ENCODE measurements at places on chromosomes 5 and 9.

- DNase-seq = no peak
These were observed 265.0 kb upstream of the ZNF608 start for GRCh38 chr5:125011419-125011818.

GRCh38 chr5:135243556-135244285, 155.3 kb downstream of the MACROH2A1 start:
- no peak for DNase-seq

GRCh38 chr5:88836195-88836838, 46.7 kb downstream of the MEF2C start:
- DNase-seq = no peak

GRCh38 chr5:180670586-180671359, 21.4 kb upstream of the FLT4 start:
- DNase-seq = no peak

DNA sequence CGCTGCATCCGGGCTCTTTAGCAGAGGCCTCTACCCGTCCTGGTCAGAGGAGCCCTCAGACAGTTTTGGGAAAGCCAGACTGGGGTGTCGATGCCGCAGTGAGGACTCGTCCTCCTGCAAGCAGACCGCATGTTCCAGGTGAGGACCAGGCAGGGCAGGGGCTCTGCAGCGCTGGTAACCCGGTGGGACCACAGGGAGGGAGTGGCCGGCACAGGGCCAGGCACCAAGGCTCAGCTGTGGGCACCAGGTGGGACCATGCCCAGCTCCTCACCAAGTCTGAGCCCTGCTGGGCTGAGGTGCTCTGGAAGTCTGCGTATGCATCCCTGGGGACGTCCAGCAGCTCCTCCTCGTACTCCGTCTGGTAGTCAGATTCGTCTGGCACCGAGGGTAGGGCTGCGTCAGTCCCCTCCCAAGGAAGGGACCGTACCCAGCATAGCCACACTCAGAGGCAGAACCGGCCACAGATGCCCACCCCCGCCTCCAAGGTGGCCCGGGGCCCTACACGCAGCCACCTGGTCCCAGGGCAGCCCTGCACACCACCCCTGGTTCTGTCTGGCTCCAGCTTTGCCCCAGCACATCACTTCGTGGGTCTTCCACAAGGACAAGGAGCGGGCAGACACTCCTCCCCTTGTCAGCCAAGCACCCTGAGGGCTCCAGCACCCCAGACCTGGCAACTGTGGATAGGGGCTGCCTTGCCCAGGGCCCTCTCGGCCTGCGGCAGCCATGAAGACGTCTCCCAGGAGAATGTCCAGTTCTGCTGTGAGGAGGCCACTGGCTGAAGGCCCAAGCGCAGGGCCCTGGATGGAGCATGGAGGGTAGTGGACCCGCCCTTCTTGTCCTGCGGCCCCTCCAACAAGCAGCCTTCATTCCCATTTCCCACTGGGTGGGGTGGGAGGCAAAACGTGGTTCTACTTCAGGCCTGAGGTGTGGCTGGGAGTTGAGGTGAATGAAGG, 1.5 kb upstream of the NSMF start:
- DNase-seq = no peak

DNA sequence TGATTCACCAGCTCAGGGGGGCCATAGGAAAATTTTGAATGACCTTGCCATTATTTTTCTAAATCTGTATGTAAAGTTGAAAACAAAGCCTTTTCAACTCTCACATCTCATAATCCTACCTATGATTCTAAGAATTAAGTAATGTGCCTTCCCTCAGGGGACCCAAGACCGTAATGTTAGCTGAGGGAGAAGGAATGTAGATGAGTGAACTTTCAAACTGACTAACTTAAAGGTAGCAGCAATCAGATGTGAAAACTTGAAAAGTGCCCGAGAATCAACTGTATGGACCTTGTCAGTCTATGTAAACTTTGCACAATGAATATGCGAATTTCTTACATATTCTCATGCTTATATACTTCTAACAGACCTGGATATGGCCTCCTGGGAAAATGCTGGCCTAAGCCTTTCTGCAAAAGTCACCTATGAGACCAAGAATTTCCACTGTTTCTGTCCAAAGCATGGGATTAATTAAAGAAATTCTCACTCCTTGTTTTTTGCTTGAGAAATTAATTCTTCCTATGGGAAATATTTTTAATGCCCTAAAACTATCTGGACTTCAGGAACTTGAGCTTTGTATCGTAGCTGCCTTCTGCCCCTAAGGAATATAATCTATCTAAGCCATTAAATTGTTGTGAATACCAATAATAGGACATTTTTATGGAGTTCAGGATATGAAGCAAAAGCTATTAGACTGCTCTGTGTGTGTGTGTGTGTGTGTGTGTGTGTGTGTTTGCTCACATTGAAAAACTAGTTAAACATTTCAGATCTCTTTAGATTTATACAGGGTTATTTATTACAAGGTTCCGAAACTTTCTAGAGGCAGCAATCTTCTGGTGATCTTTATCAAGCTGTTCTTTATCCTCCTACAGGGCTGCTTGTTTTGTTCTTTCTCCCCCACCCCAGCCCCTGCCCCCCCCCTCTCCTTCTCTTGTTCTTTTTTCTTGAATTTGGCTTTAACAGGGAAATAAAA, 169.1 kb upstream of the CLINT1 start:
- DNase-seq = no peak

- DNase-seq = no peak
These were observed 576 bp downstream of the CHD1 start for GRCh38 chr5:98927989-98928872.

Measured in NCI-H1930 (cell line).